ENCODE measurements at places on chromosomes 5 and 9.

- DNase-seq = no peak
Observed at GRCh38 chr9:17888066-17888465, 309.2 kb downstream of the SH3GL2 start.

- no peak for DNase-seq
Observed at GRCh38 chr9:6575324-6576034, 70.0 kb downstream of the GLDC start.

- DNase-seq = no peak
Observed at GRCh38 chr5:10447041-10447440, 5.4 kb downstream of the ROPN1L start.

- DNase-seq = no peak
Observed at GRCh38 chr5:178403956-178404600, 171.5 kb upstream of the PHYKPL start.

- no peak for DNase-seq
Observed at GRCh38 chr5:124867137-124867704, 120.8 kb upstream of the ZNF608 start.

GRCh38 chr5:68436686-68437520, 221.3 kb downstream of the PIK3R1 start:
- no peak for DNase-seq

GRCh38 chr5:96193946-96194345, 232.3 kb upstream of the ELL2 start:
- no peak for DNase-seq

- no peak for DNase-seq
Observed at GRCh38 chr9:92658176-92658575, 11.8 kb downstream of the IPPK start.

GRCh38 chr9:3247211-3247610, 278.6 kb downstream of the RFX3 start:
- DNase-seq = no peak

DNA sequence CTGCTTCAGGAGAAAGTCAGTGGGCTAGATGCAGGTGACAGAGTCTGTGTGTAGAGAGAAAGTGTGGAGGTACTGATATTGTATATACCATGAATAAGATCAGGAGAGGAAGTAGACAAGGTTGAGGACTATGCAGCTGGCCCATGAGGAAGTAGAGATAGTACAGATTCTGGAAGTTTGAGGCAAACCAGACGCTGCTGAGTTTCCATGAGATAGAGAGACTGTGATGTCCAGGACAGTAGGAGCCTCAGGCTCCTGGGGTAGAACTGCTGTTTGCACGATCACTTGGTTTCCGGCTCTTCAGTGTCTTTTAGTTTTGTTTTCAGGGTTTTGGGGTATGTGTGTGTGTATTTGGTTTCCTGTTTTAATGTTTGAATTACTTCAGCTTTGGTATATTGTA, 13.6 kb downstream of the OTULINL start:
- no peak for DNase-seq

GRCh38 chr5:431001-431710, 11.8 kb upstream of the EXOC3 start:
- no peak for DNase-seq

DNA sequence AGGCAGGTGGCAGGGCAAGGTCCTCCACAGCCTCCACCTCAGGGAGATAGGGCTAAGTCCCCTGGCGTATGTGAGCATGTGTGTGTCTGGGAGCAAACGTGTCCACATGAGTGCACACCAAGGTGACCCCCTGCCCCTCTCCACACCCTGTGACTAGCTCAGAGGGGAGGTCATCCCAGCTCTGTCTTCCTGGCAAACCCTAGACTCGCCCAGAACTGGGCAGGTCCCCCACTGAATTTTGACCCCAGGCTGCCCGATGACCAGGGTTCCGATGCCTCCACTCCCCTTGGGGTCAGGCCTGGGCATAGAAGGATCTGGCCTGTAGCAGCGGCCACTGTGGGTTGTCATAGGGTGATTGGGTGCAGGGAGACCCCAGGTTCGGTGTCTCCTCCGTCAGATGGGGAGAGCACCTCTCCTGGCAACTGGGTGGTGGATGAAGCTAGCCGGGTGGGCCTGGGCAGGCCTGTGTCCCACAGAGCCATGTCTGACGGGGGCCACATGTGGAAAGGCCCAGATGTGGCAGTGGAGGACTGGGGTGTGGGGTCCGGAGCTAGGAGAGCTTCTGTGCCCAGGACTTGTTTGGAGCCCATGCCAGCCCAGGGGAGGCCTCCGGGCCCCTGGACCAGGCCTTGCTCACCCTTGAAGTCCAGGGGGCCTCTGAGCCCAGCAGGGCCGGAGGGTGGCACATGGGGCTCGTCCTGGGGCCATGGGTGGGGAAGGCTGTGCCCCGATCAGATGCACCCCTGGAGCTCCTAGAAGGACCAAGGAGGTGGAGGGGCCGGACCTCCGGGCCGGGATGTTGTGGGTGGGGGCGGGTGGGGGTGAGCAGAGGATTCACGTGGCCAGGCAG, 6.2 kb downstream of the DIPK1B start:
- DNase-seq = no peak

- no peak for DNase-seq
Observed at GRCh38 chr9:17531642-17532254, 47.1 kb upstream of the SH3GL2 start.

DNA sequence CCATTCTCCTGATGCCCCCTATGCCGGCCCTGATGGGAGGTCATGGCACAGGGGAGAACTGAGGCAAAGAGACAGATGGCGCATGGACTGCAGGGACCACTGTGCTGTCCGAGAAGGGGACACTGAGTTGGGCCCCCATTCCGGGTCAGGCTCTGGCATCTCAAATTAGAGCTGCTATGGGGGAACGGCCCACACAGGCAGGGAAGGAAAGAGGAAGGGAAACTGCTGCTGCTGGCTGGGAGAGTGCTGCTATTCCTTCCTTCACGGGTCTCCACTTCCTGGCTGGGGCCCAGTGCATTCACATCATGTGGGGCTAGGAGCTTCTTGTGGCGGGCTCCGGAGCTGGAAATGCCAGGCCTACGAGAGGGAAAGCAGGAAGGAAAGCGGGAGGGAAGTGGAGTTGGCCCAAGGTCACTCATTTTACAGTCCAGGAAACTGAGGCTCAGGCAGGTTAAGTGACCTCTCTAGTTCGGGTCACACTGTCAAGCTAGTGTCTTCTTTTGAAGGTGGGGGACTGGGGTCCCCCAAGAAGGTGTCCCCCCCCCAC, 1.3 kb upstream of the CARD19 start:
- no peak for DNase-seq

- no peak for DNase-seq
Observed at GRCh38 chr5:24539613-24540012, 105.2 kb downstream of the CDH10 start.

DNA sequence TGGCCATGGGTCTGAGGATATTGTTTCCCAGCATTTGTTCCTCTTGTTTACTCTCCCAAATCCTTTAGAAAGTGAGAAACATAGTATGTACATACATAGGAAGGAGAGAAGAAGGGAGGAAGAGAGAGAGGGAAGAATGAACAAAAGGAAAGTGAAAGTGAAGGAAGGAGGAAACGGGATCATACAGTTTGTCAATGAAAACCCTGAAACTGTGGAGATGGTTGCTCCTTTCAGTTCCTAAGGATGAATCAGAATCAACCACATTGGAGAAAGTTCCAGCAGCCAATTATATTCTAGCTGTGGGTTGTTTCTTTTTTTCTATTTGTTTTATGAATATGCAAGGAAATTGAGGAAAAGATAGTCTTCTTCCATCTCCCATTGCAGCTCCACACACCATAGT, 396.5 kb downstream of the MLLT3 start:
- no peak for DNase-seq

DNA sequence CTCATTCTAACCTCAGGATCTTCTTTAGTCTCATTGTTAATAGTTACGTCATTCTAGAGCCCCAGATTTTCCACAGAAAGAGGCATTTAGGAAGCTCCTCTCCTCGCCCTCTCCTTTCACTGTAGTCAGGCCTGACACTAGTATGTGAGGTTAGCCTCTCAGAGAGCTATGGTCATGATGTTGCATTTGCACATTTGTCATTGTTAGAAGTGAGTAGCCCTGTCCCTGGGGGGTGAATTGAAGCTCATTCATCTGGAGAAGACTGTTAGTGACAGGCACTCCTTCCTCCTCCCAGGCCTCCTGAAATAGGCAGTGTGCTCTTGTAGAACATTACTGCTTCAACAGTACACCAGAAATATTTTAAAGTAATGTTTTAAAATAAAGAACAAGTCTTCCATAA, 26.6 kb upstream of the LRRTM2 start:
- no peak for DNase-seq

- DNase-seq = no peak
Observed at GRCh38 chr9:20361656-20362570, 260.4 kb downstream of the MLLT3 start.

- DNase-seq = no peak
Observed at GRCh38 chr5:69032009-69032408, 61.8 kb upstream of the SLC30A5 start.

DNA sequence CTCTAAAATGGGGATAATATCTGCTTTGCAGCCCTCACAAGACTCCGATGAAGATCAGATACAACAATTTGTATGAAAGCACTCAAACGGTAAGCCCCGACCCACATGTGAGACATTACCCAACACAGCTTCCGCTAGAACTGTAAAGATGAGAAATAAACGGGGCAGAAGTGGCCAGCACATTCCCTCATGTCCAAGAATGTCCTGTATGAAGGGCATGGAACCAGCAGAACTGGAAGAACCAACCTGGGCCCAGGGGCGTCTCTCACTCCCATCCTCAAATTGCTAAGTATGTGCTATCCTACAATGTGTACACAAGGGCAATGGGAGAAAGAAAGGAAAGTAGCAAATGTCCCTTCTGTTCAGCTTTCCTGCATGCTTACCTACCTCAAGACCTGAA, 33.0 kb downstream of the CCDC125 start:
- DNase-seq = no peak

DNA sequence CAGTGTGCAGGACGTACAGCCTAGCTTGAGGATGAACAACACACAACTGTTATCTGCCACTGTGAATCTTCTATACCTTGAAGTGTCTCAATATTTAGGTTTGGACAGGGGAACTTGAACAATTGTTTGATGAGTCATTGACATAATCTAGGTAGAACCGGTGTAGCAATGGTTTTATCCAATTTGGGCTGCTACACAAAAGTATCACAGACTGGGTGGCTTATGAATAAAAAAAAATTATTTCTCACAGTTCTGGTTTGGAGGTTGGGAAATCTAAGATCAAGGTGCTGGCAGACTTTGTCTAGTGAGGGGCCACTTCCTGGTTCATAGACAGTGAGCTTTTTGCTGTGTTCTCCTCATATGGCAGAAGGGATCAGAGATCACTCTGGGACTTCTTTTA, 359.7 kb downstream of the HCN1 start:
- DNase-seq = no peak

DNA sequence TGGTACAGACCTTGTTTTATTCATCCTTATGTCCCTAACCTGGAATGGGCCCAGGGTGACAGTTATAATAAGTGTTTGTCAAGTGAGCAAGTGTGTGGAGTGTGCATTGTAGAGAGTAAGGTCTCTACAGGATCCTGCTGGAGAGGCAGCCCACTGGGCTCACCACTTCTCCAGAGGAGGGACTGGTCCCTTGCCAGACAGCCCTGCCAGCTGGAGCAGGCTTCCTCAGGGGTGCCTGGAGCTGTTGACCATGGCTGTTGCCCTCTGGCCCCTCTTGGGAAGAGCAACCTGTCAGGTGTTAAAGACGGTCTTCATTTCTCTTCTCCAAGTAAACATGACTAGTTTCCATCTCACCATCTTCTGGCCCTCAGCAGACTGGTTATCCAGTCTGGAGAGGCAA, 20.0 kb downstream of the IRF1 start:
- DNase-seq = peak; percentile 4

DNA sequence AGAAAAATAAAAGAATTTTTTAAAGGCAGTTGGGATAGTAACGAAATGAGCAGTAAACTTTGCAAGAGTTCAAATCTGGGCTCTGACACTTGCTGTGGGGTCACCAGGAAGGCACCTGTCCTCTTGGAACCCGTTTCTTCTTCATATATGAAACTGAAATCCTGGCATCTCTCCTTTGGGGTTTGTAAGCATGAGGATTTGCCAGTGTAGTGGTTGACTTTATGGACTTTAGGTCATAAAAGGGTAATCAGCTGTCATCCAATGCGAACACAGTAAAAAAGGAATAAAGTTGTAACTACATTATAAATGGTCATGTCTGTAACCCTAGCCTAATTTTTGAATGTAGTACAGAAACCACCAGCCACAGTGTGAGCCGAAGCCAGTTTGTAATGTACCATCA, 1.3 kb downstream of the RAB14 start:
- DNase-seq = no peak

DNA sequence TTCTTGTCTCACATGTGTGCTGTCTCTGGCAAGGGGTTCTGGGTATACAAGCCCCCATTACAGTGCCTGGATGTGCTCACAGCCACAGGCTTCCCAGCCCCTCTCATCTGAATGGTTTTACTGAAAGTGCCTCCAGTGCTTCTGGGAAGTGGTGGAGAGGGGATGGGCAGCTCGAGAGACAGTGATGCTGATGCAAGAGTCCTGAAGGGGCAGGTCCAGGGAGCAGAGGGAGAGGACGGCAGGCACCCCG, 93.5 kb downstream of the PHF2 start:
- no peak for DNase-seq

DNA sequence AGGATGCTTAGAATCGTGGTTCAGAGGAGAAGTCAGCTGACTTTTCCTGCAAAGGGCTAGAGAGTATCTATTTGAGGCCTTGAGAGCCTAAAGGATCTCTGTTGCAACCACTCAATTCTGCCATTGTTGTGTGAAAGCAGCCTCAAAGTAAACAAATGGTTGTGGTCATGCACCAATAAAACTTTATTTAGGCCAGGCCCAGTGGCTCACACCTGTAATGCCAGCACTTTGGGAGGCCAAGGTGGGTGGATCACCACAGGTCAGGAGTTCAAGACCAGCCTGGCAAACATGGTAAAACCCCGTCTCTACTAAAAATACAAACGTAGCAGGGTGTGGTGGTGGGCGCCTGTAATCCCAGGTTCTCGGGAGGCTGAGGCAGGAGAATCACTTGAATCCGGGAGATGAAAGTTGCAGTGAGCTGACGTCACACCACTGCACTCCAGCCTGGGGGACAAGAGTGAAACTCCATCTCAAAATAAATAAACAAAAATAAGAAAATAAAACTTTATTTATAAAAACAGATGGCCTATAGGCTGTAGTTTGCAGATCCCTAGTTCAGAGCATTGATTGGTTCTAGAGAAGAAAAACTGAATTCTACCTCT, 135.9 kb upstream of the KLF4 start:
- DNase-seq = no peak
